Stimulated activated memory B cell treated with anti-CD40 and anti-IgM and Interleukin-4, amounts not matched to agents 10 μg/mL and 1 μg/mL and 100 μg/mL, for 72 hours (primary cell): ENCODE measurements at places on chromosomes 6 and 20.

GRCh38 chr6:138643210-138643609 is 130.4 kb upstream of the CCDC28A start:
- ATAC-seq, result no peak

GRCh38 chr6:139415365-139415764 is 40.9 kb upstream of the CITED2 start:
- no peak for ATAC-seq

DNA sequence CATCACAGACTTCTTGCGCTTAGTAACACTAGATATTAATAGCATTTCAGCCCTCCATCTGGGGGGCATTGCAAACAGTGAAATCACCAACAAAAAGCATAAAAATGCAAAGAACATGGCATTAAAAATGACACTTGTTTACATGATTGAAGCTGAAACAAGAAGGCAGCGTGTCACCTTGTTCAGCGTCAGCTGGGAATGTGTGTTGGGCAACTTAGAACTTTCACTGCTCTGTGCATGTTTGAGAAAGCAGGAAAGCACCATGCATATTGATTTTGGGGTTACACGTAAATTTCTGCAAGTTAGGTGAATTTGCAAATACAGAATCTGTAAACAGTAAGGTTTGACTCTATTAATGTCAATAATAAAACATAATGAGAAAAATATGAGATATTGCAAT is 162.9 kb downstream of the SOX4 start:
- no peak for ATAC-seq

DNA sequence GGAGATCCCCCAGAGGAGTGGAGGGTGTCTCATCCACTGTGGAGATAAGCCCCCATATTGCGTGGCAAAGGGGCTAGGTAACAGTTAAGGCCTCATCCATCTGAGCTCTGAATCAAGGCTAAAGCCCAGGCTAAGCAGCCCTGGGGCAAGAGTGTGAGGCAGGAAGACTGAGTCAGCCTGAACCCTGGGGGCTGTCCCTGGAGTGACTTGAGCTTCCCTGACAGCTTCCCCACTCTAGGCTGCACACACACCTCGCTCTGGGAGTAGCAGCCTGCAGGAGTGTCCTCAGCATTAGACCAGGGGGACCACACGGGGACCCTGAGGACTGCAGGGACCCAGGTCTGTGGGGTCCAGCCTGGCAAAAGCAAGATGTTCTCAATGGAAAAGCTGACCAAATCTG is 27.9 kb downstream of the UBD start:
- no peak for ATAC-seq

GRCh38 chr20:22465622-22466446 is 118.5 kb downstream of the FOXA2 start:
- ATAC-seq, result no peak

GRCh38 chr6:127148511-127148910 is 30.0 kb downstream of the RSPO3 start:
- ATAC-seq, result no peak

GRCh38 chr6:168529214-168529613 is 88.2 kb downstream of the SMOC2 start:
- no peak for ATAC-seq

- ATAC-seq, result no peak
Measured at GRCh38 chr6:81938991-81939732, 186.7 kb upstream of the TENT5A start.
